ENCODE measurements at places on chromosomes 3 and 15. TPM values are rescaled to one million over a fixed set of nuclear protein-coding genes. Genes with fewer than 3 reads are reported as not detected.

- DNase-seq = peak; percentile 47
- no peaks in the 10 kb centered on the region for H3K27me3 ChIP-seq
- H3K27ac ChIP-seq = no peak overlapping the region
- H3K4me3 ChIP-seq = no peak overlapping the region
- H3K4me1 ChIP-seq = peaks cover 28% of the 10 kb centered on the region
Measured at GRCh38 chr15:74387141-74387541, 19.7 kb upstream of the CYP11A1 start.

The ZDHHC19 gene
- not detected for total RNA-seq

The ZIC1 gene
- total RNA-seq = not detected

The GABRR3 gene
- not detected for total RNA-seq

All from heart left ventricle (tissue), 16 donors.